KG1 (cell line): ENCODE measurements at places on chromosomes 5 and 9.

- no peak for DNase-seq
Measured at GRCh38 chr9:123339666-123340510, 16.1 kb upstream of the CRB2 start.

GRCh38 chr9:117750401-117750800 is 46.2 kb downstream of the TLR4 start:
- no peak for DNase-seq

DNA sequence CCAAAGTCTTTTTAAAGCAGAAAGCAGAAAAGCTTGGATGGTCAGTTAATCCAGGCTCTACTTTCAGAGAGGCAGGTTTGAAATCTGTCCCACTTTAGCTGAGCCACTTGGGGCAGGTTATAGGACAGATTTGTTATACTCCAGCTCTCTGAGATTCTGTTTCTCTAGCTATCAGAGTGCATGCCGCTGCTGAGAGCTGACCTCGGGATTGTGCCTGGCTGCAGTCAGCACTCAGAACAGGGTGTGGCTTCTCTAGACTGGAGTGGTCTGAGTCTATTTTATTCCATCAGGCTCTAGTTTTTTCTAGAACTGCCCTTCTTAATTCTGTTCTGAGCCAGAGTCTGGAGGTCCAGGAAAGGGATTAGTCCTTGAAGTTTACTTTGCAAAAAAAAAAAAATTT is 67.7 kb downstream of the NDFIP1 start:
- no peak for DNase-seq

- DNase-seq: no peak
Measured at GRCh38 chr5:82511134-82511533, 233.0 kb upstream of the RPS23 start.

DNA sequence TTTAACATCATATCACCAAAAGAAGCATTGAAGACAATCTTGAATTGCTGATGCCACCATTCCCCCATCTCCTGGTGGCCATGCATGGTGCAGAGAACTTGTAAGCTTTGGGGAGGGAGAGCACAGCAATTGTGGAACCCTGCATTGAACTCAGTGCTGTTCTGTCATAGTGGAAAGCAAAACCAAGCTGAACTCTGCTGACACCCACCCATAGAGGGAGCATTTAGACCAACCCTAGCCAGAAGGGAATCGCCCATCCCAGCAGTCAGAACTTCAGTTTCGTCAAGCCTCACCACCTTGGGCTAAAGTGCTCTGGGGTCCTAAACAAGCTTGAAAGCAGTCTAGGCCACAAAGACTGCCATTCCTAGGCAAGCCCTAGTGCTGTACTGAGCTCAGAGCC is 37.4 kb upstream of the RUSC2 start:
- no peak for DNase-seq

DNA sequence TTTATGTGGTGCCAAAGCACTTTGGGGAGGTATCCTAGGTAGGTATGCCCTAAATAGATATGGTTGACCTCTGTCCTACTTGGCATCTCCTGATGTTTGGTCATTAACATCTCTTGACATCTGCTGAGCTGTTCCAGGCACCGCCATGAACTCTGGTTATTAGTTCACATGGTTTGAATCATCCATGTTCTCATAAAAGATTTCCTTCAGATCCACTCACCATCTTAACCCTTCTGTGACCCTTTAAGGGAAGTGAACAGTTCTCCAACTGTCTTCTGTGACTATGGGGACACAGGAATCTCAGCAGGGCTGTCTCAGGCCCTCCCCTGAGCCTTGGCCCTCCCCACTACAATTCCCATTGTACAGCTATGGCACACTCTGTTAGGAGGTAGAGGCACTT is 167.7 kb downstream of the CDH6 start:
- no peak for DNase-seq

GRCh38 chr5:15790446-15791018 is 290.6 kb downstream of the FBXL7 start:
- DNase-seq: no peak

GRCh38 chr5:62369039-62369438 is 34.7 kb downstream of the DIMT1 start:
- no peak for DNase-seq
